Left renal pelvis (tissue), 4 donors: ENCODE measurements at places on chromosomes 5 and 9.

- peak; percentile 42 for DNase-seq
Measured at GRCh38 chr9:2465921-2466460, 155.6 kb upstream of the VLDLR start.

- no peak for DNase-seq
Measured at GRCh38 chr5:156356238-156356637, 29.3 kb downstream of the SGCD start.

DNA sequence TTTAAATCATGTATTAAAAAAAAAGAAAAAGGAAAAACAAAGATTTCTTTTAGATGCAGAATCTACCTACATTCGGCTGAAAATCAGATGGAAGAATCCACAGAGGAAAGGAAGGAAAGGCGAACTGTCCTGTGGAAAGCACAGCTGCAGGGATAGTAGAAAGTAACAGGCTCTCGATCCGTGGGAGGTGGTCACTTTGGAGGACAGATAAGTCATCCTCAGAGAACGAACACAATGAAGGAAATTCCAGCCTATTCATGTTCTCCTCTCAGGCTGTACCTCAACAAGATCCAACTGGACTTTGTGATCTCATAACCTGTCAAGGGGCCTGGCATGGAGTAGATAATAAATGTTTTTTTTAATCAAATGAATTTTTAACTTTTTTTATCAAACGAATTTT, 72.8 kb downstream of the NR6A1 start:
- no peak for DNase-seq

- no peak for DNase-seq
Measured at GRCh38 chr5:117315170-117315569, 740.5 kb upstream of the SEMA6A start.

DNA sequence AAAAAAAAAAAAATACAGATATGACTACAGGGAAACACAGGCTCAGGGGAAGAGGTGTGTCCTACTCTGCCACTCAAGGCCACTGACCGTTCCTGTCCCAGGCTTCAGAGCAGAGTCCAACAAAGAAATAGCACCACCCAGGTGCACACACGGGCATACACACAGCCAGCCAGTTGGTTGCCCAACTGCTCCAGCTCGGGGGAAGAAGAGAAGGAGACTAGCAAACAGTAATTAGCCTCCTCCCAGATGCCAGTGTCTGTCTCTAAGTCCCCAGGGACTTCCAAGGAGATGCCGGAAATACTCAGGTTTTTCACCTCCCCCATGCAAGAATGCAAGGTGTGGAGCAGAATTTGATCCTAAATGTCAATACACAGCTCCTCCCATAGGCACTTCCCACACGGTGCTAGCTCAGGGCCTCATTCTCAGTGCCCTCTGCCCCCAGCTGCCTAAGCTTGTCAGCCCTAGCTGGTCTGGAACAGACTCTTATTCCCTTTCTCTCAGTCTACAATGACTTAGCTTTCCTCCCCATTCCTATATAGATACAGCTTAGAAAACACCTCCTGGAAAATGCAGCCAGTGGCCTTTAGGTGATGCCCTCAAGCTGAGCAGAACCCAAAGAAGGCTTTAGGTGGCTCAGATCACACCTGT, 1.7 kb downstream of the MYORG start:
- no peak for DNase-seq

DNA sequence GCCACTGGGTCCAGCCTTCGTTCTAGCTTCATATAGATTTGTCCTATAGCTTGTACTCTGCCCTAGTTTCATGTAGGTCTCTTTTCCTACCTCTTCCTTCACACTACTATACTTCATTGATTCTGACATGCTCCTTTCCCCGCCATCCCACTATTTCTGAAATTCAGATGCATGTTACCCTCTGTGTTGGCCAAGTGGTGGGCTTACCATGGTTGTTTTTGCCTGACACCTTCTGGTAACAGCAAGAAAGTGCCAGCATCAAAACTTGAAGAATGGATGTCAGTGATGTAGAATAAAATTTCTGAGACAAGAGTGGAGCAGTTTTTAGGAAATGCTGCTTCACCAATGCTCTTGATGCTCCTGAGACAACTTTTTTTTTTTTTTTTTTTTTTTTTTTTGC, 19.5 kb upstream of the SERINC5 start:
- no peak for DNase-seq

DNA sequence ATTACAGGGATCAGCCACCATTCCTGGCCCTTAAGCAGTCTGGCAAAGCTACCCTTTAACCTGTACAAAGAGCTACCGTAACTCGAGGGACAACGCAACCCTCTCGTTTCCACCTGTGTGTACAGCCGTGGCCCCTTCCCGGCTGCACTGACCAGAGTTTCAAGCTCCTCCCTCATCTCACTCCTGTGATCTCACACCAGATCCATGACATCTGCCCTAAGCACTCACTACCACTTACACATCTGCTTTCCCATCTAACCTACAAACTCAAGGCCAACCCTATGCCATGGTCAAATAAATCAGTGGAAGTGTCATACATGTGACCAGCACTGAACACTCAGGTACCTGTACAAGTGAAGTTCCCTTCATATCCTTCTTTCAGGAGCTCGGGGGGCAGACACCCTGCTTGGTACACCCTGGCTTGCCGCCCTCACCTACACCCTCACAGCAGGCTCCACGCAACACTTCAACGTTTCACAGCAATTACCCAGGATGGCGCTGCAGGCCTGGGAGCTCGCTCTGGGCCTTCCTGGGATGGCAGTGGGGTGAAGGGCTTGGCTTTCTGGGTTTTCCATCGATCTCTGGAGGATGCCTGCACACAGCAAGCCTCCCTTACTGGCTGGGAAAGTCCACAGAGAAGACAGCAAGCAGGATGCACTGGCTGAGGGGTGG, 61.7 kb downstream of the PRRT1B start:
- no peak for DNase-seq

DNA sequence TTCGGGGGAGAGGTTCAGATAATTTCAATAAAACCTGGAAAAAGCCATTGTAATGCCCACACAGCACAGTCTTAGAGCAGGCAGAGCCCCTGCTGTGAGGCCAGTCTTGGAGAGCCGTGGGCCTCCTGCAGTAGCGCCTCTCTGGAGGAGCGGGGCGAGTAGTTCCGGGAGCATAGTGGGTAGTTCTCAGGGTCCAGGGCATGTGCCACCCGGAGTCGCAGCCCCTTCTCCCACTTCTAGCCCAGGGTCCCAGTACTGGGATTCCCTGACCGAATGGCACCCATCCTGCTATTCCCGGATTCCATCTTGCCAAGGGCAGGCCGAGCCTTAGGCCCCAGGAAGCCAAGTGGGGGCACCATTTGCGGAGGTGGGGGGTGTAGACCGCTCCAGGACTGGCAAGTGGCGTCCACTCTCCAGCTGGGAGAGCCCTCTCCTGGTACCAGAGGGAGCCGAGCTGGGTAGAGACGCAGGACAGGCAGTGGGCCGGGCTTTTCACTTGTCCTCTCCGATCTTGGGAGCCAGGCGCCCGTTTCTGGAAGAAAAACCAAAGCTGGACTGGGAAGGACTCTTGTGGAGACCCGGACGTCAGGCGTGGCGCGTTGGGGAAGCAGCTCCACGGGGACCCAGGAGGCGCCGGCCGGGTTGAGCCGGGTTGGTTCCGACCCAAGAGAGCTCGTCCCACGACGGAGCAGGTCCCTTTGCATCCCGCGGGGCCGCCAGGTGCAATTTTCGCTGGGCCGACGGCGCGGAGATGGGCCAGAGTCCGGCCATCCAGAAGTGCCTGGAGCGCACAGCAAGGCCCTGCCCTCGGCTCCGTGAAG, 12.1 kb downstream of the PROP1 start:
- DNase-seq: no peak

DNA sequence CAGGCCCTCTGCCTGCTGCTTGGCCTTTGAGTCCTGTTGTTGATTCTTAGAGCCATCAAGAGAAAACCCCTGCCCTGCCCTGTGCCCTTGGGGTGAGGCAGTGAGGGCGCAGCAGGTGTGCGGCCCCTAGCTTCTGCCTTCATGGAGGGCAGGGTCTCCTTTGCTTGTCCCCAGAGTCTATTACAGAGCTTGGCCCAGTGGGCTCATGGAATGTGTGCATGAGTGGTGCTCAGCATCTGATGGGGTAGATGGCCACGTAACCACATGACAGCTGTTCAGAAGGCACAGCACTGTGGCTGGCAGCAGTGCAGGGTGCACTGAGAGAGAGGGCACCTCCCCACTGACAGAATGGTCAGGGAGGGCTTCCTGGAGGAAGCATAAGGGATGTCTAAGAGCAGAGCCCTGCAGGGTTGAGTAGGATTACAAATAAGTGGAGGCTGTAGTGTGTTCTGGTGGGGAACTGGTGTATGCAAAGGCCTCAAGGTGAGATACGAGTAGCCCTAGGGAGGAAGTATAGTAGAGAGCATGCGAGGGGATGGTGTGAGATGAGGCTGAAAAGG, 70.8 kb downstream of the MACROH2A1 start:
- DNase-seq: no peak
